ENCODE measurements at places on chromosomes 13 and 19.
A peak's percentile ranks its signal among the peaks of the same experiment; 100 is the strongest.

- DNase-seq = no peak
Measured at GRCh38 chr19:38490861-38491260, 57.4 kb downstream of the RYR1 start.

DNA sequence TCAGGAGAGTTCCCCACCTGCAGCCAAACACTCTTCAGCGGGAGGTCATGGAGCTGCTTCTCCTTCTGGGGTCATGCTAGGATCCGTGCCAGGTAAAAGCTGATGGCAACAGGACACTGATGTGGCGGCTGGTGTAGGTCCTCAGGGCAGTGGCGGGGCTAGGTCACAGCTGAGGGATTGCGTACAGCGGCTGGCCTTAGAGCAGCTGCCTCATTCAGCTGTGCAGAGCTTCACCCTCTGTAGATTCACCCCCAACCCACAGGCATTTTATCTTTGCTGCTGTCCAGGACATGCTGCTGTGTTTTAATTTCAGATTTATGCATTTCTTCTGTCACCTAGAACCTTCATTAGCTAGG, 2.3 kb downstream of the MCF2L start:
- DNase-seq = no peak

- DNase-seq = no peak
Measured at GRCh38 chr13:113427562-113428468, 25.5 kb downstream of the ADPRHL1 start.

DNA sequence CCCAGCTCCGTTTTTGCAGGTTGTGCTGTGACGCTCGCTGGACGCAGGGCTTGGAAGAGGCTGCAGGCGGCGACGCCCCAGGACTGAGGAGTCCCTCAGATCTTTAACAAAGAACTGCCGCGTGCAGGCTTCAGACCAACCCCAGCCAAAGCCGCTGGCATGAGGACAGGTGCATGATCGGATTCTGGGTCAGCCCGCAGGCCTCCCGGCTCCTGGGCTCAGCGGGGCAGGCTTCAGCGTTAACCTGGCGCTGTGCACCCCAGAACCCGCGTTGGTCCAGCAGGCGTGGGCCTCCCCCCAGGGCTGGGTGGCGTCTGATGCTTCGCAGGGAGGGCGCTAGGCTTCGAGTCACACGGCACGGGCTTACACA, 920 bp upstream of the TIMM13 start:
- DNase-seq = peak; percentile 84

GRCh38 chr13:114134111-114134943, 1.9 kb upstream of the RASA3 start:
- DNase-seq = peak; percentile 2

DNA sequence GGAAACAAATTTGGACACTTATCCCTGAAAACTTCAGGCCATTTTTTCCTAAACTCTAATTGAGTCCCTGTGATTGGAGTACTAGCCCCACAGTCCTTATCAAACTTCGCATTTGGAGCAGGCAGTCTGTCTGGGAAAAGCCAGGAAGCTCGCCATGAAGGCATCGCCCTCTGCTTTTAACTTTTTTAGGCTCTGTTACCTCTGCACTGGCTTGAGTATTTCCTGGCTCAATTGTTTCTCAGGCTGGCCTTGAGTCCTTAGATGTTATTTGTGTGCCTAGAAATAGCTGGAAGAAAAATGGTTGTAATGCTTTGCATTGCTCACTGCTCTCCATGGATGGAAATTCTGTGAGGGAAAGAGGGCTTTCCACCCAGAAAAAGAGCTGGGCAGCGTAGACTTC, 24.2 kb downstream of the ACTN4 start:
- no peak for DNase-seq

DNA sequence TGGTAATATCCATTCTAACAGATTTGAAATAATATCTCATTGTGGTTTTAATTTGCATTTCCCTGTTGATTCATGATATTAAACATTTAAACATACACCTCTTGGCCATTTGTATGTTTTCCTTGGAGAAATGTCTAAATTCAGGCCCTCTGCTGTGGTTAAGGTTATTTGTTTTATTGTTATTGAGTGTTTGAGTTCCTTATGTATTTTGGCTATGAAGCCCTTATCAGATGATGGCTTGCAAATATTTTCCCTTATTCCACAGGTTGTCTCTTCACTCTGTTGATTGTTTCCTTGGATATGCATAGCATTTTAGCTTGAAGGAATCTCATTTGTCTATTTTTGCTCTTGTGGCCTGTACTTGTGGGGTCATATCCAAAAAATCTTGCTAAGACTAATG, 303.6 kb downstream of the GPC5 start:
- peak; percentile 8 for DNase-seq

- no peak for DNase-seq
Measured at GRCh38 chr19:33644284-33644836, 22.6 kb downstream of the CHST8 start.

- DNase-seq = no peak
Measured at GRCh38 chr19:2763687-2764086, 19.4 kb downstream of the SGTA start.

DNA sequence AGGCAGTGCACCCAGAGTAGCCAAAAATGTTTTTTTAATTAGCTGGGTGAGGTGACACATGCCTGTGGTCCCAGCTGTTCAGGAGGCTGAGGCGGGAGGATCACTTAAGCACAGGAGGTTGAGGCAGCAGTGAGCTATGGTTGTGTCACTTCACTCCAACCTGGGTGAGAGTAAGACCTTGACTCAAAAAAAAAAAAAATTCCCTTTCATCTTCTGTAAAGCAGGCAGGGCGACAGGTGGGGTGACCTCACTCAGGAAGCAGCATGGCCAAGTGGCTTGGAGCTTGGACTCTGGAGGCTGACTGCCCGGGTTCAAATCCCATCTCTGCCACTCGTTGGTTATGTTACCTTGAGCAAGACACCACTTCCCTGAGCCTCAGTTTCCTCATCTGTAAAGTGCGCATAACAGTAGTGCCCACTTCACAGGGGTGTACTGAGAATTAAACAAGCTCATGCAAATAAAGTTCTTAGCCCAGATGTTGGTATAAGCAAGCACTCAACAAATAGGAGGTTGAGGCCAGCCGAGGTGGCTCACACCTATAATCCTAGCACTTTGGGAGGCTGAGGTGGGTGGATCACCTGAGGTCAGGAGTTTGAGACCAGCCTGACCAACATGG, 48.3 kb downstream of the MAP4K1 start:
- peak; percentile 71 for DNase-seq

DNA sequence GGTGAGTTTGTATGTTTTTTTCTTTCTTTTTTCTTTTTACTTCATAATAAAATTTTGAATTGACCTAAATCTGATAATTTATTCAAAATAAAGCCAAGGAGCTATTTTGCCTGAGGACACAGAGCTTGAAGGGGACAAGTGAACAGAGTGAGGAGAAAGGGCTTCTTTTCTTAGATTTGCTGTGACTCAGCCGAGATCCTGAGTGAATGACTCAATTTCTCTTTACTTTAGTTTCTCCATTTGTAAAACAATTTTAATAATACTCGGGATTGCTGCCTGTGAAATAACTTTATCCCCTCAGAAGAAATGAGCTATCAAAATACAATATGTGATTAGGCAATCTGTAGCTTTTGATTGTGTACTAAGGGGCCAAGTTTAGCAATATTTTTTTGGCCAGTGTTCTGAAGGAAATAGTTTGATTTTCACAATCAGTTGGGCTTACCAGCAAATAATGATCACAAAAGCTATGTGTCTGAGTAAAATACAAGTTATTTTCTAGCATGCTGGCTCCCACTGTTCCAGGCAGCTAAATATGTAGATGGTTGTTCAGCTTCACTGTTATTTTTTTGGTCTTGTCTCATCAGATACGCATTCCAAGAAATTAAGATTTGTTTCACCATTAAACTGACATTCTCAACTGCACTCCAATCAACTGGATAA, 437.5 kb downstream of the FGF9 start:
- no peak for DNase-seq

DNA sequence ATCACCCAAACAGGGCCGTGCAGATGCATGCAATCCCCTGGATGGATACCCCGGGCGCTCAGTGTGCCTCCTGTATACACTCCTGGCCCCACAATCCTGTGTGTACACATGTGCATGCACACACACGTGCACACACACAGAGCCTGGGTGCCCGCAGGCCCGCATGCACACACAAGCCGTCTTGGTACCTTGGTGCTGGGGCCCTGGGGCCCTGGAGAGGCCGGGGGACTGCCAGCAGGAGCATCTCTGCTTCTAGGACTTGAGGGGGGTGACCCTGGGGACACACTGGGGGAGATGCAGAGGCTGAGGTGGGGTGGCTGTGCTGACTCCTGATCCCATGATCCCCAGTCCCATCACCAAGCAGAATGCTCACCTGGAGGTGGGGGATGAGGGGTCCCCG, 15.6 kb upstream of the EPOR start:
- DNase-seq = no peak

DNA sequence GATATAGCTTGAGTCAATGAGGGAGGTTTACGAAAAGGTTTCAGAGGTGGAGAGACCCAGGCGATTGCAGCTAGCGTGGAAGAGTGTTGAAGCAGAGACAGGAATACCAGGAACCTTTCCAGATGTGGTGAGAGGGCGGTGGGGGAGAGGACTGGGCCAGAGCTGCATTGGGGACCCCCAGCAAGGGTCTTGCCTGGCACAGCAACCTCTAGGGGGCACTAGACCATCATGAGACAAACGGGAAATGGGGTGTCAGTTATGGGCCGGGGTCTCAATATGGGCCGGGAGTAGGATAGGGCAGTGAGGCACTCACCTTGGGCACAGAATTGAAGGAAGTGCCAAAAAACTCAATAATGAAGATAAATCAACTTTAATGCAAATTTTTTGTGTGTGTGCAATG, 2.1 kb upstream of the LRP3 start:
- no peak for DNase-seq

- DNase-seq = no peak
Measured at GRCh38 chr13:106423530-106423929, 111.9 kb downstream of the EFNB2 start.

- DNase-seq = no peak
Measured at GRCh38 chr13:95176611-95177259, 124.5 kb downstream of the ABCC4 start.

DNA sequence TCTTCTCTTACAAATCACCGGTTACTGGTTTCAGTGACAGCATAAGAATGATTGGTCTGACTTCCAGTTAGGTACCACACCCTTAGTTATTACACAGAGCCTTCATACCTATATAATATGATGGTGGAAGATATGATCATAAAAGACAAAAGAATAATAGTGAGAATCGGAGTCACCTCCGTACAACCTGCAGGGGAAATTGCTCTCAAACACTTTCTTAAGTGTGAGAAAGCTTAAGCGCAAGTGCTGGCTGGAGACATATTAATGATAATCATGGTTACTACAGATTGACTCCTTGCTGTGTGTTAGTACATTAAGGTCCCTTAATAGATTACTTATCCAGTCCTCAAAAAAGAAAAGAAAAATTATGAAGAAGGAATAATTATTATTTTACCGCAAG, 1.8 kb upstream of the LHFPL6 start:
- no peak for DNase-seq

DNA sequence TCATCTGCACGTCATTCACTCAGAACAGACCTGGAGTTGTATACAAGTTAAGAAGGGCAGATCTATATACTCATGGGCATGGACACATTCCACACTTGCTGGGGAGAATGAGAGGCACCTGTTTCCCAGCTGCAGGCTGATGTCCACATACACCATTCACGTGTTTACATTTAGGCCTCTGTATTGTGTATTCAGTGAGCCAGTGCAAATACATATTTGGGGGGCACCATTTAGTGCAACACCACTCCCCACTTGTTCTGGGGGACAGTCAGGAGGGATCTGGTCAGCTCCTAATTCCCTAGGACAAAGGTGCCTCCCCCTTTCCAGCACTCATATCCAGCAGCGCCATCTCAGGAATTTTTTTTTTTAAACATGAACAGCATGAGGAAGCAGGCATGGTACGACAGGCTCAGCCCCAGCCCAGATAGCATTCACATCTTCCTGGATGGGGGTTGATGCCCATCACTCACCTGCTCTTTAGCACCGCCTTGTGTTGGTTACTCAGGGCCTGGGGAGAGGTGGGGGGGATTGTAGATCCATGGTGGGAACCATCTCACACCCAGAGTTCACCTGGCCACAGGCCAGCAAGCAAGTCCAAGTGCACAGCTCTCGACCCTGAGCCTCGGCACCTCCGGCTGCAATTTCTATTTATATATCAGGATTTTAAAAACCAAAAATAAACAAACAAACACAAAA, 56.9 kb upstream of the ZNF254 start:
- DNase-seq = peak; percentile 87

- peak; percentile 78 for DNase-seq
Measured at GRCh38 chr19:42216653-42217519, 591 bp downstream of the DEDD2 start.

DNA sequence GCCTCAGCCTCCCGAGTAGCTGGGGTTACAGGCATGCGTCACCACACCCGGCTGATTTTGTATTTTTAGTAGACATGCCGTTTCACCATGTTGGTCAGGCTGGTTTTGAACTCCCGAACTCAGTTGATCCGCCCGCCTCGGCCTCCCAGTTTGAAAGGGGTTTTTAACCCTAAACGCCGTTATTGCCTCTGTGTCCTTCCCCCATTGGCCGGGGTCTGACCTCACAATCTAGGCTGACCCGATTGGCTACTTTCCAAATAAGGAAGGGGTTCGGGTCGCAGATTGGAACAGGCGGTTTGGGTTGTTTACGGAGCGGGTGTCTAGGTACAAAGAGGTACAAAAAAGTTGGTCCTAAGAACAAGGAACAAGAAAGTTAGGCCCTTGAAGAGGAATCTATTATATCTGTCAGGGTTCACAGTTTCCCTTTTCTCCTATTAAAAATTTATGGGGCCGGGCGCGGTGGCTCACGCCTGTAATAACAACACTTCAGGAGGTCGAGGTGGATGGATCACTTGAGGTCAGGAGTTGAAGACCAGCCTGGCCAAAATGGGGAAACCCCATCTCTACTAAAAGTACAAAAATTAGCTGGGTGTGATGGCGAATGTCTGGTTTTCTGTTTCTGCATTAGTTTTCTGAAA, 1.0 kb downstream of the ZNF253 start:
- peak; percentile 52 for DNase-seq

DNA sequence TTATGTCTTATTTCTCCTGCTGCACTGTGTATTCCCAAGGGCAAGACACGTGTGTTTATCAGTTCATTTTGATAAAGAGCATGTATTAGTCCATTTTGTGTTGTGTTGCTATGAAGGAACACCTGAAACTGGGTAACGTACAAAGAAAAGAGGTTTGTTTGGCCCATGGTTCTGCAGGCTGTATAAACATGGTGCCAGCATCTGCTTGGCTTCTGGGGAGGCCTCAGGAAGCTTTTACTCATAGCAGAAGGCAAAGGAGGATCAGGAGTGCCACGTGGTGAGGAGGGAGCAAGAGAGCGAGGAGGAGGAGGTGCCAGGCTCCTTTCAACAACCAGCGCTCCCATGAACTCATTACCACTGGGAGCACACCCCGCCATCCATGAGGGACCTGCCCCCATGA, 214.0 kb downstream of the UQCRFS1 start:
- DNase-seq = no peak

DNA sequence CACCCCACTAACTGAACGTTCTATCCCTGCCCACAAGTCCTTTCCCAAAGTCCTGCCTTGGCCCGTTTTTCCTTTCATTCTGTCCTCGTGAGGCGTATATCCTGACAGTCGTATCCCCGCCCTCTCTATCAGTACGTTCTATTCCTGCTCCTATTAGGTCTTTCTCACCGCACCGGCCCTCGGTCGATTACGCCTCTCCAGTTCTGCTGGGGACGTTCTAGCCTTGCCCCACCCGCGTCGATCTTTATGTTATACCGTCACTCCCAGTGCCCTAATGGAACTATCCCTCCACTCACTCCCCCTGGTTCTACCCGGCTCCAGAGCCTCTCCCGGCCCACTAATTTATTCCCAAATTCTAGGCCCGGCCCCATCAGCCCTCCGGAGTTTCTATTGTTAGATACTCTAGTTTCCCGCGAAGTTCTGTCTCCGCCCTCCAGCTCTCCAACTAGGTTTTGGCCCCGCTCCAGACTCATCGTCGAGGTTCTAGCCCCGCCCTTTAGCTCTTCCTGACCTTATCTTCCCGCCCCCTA, 2.0 kb downstream of the PLAUR start:
- peak; percentile 91 for DNase-seq

All from DMS53 (cell line).